ENCODE measurements at places on chromosomes 3 and 15. TPM values are rescaled to one million over a fixed set of nuclear protein-coding genes. Genes with fewer than 3 reads are reported as not detected.

The SAMD7 gene
- not detected for total RNA-seq

The ALS2CL gene
- 0.17 TPM for total RNA-seq

The ITGB5 gene
- 67.3 TPM for total RNA-seq

The NR1I2 gene
- total RNA-seq = under 0.01 TPM

The DOCK3 gene
- total RNA-seq = under 0.01 TPM

The GASK1A gene
- 1.2 TPM for total RNA-seq

The ARPIN gene
- total RNA-seq = 14.8 TPM

The DPPA4 gene
- total RNA-seq = 1.2 TPM

The ASB7 gene
- 8.6 TPM for total RNA-seq

The PDZRN3 gene
- 3.7 TPM for total RNA-seq
